ENCODE measurements at places on chromosomes 6 and 20.

GRCh38 chr6:77462359-77463307 is 658 bp downstream of the HTR1B start:
- DNase-seq = no peak

- no peak for DNase-seq
Measured at GRCh38 chr6:69416776-69417175, 380.0 kb downstream of the LMBRD1 start.

GRCh38 chr6:57324538-57324937 is 7.1 kb downstream of the PRIM2 start:
- no peak for DNase-seq

DNA sequence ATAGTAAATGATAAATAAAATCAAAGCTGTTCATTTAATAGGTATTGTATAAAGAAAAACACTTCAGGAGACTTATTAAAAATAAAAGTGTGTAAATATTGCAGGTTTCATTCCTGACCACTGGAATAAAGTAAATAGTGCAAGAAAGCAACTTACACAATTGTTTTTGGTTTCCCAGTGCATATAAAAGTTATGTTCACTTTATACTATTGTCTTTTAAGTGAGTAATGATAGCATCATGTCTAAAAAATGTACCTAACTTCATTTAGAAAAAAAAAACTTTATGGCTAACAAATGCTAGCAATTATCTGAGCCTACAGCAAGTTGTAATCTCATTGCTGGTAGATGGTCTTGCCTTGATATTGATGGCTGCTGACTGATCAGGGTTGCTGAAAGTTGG is 726.6 kb upstream of the POU3F2 start:
- DNase-seq = no peak

DNA sequence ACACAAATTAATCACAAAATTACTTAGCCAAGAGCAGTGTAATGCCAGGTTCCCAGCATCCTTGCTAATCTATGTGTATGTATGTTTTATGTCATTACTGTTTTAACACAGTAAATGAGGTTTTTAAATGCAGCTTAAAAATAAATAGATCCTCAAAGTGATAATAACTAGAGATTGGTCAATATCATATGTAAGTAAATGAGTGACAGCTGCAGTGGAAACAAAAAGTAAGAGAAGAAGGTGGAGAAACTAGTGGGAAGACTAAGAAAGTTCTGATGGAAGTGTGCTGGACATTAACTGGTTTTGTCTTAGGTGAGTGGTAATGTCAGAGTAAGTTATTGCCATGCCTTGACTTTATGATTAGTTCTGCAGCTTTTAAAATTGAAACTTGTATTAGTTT is 1.9 kb upstream of the GJB7 start:
- DNase-seq = no peak

DNA sequence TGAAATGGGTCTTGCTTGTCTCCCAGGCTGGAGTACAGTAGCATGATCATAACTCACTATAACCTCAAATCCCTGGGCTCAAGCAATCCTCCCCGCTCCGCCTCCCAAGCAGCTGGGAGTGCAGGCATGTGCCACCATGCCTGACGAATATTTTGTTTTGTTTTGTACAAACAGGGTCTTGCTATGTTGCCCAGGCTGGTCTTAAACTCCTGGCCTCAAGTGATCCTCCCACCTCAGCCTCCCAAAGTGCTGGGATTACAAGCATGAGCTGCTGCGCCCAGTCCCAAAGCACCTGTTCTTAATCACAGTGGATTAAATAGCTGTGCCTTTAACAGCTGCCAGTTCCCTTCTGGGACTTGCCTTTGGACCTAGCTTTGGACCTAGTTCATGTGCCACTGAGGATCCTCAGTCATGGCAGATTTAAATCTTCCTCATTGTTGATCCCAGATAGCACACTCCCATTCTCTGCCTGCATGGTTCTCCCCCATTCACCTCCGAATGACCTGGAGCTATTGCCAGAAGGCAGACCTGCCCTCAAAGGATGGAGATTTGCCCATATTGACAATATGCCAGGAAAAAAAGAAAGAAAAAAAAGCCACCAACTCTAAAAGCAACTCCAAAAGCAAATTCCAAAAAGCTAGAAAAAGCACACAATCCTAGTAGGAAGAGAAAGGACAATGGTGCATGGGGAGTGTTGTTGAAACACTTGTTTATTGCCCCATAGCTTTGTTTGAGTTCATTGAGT is 10.6 kb downstream of the POFUT1 start:
- no peak for DNase-seq

DNA sequence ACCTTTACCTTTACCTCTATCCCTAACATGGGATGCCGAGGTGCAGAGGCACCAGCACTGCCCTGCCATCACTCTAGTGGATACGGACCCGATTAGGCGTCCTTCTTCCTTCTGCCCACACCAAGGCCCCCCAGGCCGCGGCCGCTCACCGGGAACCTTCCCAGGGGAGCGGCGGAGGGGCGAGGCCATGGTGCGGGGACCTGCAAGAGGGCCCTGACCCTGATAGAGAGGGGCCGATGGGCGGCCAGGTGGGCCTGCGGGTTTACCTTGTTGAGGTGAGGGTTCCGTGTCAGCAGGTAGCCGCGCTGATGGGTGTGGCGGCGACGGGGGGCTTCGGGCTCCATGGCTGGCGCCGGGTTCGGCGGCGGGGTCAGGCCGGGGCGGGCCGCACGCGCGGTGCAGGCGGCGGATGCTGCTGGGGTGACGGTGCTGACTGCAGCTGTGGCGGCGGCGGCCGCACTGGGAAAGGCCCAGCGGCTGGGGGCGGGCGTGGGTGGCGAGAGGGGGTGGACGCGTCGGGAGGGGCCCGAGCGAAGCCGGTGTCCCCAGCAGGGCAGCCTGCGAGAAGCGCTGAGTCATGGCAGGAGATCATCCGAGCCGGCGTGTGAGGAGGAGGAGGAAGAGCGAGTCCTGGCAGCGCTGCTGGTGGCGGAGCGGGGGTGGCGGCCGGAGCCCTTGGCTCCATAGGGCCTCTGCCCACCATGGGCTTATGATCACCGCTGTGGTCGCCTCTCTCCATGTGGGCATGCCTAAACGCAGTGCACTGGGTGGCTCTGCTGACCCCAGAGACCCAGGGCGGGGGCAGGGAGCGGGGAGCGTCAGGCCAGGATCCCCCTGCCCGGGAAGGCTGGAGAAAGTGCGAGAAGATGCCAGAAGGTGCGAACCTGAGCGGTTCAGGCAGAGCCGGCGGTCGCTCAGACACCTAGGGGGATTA is at the start of gene ME1:
Gene ME1, minus strand, starts transcription at position 441 of the 934 bp plus-strand sequence. Its CDS starts 97 bp downstream, at position 344.
- peak; percentile 3 for DNase-seq

DNA sequence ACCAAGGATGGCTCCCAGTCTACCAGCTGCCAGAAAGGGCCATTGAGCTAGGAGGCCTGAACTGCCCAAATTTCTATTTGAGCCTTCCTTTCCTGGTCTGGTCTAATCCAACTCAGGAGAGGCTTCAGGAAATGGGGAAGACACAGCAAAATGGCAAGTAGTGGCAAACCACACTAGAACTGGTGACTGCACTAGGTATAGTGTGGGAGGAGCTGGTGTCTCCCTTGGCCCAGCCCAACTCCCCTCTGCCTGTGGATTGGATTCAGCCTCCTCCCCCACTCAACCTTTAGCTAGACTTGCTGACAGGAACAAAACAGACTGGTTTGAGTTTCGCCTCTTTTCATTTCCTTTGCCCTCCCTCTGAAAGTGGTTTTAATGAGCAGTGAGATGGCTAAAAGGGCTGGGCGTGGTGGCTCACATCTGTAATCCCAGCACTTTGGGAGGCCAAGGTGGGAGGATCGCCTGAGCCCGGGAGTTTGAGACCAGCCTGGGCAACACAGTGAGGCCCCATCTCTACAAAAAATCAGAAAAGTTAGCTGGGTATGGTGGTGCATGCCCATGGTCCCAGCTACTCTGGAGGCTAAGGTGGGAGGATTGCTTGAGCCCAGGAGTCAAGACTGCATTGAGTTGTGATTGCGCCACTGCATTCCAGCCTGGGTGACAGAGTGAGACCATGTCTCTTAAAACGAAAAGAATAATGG is 17.5 kb downstream of the MRPS18A start:
- no peak for DNase-seq

DNA sequence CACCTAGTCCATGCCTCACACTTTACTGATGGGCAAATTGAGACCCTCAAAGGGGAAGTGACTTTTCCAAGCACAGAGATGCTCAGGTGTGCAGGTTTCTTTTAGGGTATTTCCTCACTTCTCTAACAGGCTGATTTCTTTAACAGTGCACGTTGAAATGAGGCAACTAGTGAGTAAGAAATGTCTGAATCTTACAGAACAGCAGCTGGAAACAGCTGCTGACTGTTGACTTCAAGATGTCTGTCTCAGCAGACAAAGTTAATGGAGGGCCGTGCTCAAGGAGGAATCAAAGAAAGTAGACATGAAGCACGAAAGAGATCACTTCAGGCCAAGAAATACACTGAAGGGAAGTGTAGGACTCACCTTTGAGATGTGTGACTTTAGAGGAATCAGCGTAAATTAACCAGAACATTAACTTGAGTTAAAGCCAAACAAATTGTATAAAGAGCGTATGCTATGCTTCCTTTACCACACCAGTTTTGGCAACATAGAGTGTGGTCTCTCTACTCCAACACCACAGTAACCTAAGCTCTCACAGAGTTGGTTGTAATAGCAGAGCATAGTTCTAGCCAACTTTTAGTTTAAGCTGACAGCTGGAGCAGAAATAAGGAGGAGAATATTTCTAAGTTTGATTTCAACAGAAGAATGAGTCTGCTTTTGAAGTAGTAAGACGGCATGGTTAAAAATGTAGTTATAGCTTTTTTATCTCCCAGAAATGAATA is 60.9 kb downstream of the SAMD3 start:
- no peak for DNase-seq

DNA sequence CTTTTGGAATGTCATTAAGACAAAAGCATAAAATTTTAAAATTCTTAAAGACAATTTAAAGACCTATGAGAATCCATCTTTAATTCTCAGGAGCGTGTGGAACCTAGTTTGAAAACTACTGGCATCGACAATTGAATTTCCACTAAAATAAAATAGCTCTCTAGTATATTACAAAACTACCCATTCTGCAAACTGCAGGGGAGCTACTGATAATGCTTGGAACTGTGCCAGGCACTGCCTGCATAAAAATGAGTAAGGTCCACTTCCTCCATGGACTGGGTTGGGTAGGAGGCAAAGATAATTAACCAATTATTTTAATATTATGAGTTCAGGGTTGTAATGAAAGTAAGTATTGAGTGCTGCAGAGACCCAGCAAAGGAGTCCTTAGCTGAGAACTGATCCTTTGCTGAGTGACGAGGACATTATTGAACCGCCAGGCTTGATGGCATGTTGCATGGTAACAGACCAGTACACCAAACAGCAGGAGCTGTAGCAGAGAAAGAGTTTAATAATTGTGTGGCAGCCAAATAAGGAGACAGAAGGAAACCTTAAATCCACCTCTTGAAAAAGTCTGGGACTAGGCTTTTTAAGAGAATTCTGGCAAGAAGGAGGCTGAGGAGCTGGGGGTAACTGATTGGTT is 261.3 kb downstream of the ESR1 start:
- no peak for DNase-seq

- no peak for DNase-seq
Measured at GRCh38 chr6:137921823-137922222, 54.8 kb downstream of the TNFAIP3 start.

DNA sequence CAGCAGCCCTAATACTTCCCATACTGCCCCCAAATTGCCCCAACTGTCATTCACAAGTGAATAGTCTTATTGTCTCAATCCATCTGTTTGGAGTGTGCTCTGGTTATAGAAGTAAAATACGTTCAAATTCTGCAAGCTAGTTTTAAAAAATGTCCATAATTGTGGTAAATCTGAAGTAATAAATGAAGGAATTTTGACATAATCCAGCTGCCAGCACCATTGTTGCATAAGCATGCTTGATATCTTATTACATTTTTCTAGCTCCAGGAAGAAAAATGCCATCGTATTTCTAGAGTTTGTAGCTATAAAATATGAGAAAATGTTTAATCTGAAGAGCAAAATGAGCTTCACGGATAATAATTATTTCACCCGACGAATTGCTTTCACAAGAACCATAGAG is 664.7 kb downstream of the RFPL4B start:
- no peak for DNase-seq

- DNase-seq = no peak
Measured at GRCh38 chr6:14211562-14211942, 94.0 kb downstream of the CD83 start.

GRCh38 chr6:85192186-85192585 is 257.7 kb upstream of the NT5E start:
- no peak for DNase-seq

GRCh38 chr20:17655865-17656479 is 26.1 kb downstream of the RRBP1 start:
- DNase-seq = no peak

GRCh38 chr6:31725502-31726350 is 2.6 kb downstream of the MPIG6B start:
- no peak for DNase-seq

GRCh38 chr20:51586005-51586440 is 43.5 kb upstream of the NFATC2 start:
- no peak for DNase-seq

- DNase-seq = no peak
Measured at GRCh38 chr20:53017206-53017605, 45.0 kb downstream of the TSHZ2 start.

GRCh38 chr20:23362392-23363256 is 642 bp downstream of the GZF1 start:
- peak; percentile 56 for DNase-seq

DNA sequence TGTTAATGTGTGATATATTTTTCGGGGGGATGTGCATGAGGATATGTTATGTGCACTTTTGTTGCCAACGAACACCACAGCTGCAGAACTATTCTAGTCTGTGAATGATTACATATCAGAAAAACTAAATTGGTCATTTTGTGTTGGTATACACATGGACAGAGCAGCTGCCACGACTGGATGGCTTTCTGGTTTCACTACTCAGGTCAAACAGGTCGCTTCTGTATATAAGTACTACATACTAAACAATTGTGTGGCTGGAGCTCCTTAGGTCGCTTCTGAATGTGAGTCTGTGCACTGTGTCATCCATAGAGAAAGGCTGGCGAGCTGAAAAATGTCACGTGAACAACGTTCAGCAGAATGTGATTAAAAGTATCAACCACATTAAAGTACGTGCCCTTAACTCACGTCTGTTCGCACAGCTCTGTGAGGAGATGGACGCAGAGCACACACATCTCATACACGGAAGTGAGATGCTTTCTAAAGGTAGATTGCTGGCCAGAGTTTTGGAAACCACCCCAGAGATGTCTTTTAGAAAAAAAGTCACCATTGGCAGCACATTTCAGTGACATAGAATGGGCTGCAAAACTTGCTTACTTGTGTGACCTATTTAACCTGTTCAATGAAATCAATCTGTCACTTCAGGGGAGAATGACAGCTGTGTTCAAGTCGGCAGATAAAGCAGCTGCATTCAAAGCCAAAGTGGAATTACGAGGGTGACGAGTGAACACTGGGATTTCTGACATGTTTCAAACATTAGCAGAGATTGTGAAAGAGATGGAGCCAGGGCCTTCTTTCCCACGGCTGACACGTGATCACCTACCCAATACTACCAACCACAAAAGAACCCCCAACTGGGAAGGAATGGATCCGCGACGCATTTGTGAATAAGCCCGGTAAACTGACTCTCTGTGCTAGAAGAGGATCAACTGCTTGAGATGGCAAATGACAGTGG is 176.6 kb downstream of the PDE10A start:
- no peak for DNase-seq

Measured in CD8-positive, alpha-beta T cell (primary cell).